ENCODE measurements at places on chromosomes 11 and 22.

DNA sequence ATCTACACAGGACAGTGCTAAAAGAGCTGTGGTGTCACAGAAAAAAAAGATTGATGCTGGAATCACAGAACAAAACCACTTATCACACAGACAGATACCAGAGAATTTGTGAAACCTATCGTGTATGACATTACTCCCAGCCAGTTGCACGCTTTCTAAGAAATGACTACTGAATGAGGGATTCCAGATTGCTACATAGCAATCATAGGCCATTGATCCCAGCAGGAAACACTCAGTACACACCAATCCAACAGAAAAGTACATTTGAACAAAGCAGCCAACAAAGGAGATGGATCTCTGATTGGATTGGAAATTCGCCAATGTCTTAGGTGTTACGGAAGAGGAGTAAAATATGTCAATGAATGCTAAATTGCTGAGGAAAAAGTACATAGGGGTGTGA, 4.8 kb upstream of the OR8H1 start:
- DNase-seq, result no peak

GRCh38 chr11:129279326-129280026, 87.4 kb upstream of the ARHGAP32 start:
- peak; percentile 81 for DNase-seq

DNA sequence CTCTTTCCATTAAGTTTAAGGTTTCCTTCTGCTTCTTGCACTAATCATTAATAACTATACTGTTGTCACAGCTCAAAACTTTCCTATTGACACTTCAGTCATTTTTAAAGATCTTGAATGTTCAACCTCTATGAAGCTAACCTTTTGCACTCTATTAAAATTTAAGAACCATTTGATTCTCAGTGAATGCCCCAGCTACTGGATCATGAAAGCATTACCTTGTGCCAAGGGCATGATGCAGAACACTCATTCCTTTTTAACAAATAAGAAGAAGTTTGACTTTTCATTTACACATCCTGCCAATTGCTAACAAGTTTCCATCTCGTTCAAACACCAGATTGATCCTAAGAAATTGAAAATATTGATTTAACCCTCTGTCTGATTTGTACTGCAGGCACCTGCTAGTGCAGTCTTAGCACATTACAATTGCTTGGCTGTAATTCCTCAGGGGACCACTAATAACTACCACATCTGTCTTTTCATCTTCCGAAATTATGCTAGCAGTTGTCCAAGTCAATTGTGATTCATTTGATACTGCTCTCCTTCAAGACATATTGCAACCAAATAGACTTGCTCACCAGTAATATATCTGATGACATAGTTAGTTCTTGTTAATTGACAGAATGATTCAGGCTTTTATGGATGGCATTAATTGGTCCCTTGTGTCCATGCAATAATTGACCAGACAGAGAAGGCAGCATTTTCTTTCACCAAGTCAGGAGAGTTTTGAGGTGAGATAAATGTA, 158.4 kb downstream of the TEAD1 start:
- no peak for DNase-seq

- no peak for DNase-seq
Observed at GRCh38 chr22:36162127-36163034, 1.8 kb upstream of the APOL3 start.

DNA sequence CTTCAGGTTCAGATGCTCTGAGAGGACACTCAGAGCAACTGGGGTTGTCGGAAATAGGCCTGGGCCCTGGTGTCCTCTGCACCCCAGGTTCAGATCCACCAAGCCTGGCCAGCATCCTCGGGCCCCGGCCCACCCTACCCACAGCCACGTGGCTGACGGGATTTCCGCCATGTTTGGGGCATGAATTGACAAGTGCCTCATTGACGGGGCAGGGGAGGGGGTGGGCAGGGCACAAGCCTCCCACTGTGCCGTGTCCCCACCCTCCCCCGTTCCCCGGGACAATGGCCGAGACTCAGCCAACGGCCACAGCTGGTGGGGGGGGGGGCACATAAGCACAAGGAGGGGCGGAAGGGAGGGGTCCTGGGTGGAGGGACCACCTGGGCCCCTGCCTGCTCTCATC, 8.5 kb downstream of the MYRF start:
- DNase-seq, result no peak

GRCh38 chr22:45102896-45103420, 60.8 kb upstream of the NUP50 start:
- DNase-seq, result no peak

DNA sequence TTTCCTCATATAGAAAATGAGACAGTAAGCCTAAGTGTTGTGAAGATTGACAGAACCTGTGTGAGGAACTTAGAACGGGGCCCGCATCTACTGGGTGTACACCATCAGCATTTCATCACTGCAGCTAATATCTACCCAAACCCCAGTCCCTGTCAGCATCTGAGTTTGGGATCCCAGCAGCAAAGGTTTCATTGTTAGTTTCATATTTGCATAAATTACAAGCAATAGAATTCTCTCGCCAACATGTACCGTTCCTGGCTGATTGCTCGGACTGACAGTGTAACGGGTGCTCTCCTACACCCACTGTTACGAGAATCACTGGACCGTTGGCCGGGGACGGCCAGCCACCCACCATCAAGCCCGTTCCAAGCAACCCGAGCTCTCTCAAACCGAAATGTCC, 10.4 kb upstream of the TMPRSS6 start:
- DNase-seq, result no peak

DNA sequence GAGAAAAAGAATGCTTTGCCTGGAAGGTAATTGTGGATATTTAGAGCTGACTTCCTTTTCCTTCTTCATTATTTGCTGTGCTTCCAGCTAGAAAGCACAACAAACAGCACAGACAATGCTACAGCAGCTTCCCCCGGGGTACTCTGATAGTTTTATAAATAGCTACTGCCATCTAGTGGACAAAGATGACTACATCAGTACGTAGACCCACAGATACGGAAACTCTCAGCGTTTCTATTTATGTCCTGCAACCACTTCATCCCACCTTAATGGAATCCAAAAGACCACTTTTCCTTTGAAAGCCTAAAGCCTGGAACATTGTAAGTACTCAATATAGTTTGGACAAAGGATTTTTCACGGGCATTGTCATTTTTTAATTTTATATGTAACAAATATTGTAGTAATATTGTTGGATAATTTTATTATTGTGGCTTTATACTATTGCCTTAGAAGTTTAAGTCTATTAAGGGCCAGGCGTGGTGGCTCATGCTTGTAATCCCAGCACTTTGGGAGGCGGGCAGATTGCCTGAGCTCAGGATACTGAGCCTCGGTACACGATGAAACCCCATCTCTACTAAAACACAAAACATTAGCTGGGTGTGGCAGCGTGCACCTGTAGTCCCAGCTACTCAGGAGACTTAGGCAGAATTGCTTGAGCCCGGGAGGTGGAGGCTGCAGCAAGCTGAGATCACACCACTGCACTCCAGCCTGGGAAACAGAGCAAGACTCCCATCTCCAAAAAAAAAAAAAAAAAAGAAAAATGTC, 7.5 kb downstream of the HSPA8 start:
- DNase-seq, result peak; percentile 90

DNA sequence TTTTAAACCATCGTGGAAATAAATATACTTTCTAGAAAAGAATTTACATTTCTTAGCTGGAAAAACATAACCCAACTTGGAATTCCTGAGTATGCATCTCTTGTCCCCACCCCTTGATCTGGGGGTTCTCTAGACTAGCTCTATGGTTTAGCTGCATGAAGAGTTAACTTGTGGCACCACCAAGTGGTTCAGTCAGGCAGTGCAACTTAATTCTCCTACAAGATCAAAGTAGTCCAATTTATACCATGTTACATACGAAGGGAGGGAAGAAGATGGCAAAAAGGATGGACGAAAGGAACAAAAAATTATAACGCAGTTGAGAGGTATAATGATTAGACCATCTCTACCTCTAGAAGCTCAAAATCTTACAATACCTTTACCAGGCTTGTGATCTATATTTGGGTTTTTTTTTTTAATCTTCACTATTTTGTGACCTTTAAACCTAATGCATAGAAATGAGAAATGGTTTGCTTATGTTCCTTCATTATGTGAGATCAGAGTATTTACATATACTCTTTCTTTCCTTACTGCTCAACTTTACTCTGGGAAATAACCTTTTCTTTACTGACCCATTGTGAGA, 28.5 kb upstream of the ALKBH3 start:
- DNase-seq, result peak; percentile 46

Data from Kasumi-1 (cell line).